ENCODE measurements at places on chromosomes 4 and X.

DNA sequence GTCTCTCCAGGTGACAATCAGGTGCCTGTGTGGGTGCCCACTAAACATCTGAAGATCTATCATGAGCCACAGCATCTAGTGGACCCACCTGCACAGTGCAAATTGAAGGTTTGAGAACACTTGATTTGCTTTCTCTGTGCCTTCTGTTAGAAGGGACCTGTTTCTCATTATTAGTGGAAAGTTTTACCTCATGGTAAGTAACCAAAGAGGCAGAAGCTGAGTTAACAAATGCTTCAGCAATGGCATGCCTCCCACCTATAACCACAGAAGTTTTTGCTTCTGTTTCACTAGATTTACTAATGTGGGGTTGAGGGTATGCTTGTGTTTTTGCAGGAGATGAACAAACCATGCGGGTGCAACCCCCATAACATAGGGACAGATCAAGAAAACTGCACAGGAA lies 297.4 kb upstream of the DKK2 start:
- no peak for DNase-seq

DNA sequence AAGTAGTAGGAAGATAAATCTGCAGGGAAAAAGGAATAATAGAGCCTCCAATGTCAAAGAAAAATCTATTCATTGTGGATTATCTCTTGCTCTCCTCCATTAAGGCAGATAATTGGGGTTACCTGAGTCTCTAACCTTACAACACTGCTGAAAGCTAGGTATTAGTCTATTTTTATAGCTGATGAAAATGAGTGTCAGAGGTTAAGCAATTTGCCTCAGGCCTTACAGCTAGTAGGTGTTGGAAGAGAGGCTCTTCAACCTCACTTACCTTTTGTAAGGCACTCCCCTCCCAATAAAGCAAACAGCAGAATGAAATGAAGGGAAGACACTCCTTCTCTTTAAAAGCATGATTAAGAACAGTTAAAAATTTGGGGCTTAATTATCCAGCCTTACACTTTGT lies 45.4 kb upstream of the GAB1 start:
- DNase-seq, result no peak

DNA sequence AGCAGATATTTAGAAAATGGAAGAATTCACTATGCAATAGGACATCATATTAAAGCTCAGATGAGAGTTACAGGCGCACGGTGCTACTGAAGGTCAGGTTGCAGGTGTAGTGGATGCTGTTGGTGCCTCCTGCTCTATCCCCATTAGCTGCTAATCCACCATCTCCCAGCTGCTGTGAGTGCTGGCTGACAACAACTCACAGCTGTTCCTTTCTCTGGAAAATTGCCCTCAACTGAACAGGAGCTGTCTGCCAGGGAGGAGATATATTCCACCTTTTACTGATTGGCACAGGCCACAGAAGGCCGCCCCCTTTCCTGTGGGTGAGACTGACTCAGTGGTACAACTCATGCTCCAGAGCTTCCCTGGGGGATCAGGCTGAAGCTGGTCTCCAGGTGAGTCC lies 48.7 kb downstream of the UCHL1 start:
- no peak for DNase-seq

DNA sequence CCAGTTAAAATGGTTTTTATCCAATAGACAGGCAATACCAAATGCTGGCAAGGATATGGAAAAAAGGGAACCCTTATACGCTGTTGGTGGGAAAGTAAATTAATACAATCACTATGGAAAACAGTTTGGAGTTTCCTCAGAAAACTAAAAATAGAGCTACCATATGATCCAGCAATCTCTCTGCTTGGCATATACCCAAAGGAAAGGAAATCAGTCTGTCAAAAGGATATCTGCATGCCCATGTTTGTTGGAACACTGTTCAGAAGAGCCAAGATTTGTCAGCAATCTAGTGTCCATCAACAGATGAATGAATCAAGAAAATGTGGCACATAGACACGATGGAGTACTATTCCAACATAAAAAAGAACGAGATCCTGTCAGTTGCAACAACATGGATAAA lies 91.0 kb upstream of the SH3RF1 start:
- DNase-seq, result no peak

DNA sequence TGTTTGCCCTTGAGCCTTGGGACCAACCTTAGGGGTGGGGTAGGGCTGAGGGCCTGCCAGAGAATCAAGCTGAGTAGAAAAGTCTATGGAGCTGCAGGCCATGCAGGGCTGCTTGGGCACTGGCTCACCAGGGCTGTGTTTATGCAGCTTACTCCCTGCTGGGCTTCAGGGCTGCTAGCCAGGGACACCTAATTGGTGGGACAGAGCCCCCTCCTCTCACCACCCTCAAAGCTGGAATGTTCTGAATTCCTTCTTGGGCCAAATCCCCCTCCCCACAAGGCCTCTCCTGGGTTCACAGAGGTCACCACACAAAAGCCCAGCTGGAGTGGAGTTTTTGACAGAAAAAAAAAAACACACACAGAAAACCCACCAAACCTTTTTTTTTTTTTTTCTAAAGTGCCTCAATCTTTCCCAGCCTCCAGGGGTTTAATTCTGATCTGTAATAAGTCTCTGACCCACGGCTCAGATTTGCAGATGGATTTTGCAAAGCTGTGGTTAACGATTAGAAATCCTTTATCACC lies at the start of gene CLDN2:
Gene CLDN2, plus strand, starts transcription at position 471 of the 521 bp plus-strand sequence. CDS start 7,827 bp downstream, outside the sequence.
- no peak for DNase-seq

- DNase-seq, result no peak
These were observed 25.1 kb downstream of the XIAP start for GRCh38 chrX:123884809-123885408.

GRCh38 chr4:156378033-156378665 lies 424.5 kb upstream of the CTSO start:
- DNase-seq, result no peak

DNA sequence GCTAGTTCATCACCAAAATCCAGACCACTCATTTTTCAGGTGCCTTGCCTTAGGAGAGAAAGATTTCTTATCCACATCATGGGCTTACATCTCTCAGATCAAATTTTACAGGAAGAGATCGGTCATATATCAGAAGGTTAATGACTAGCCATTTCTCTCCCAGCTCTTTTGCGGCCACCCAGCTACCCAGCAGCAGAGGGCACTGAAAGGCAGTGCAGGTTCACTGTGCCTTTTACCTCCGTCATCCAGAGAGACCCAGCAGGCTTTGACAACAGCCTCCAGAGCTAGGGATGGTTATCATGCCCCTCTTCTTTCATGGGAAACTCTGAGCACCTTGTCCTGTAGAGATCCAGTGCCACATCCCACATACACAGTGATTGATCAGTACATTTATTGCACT lies 384.8 kb downstream of the AFF2 start:
- no peak for DNase-seq

DNA sequence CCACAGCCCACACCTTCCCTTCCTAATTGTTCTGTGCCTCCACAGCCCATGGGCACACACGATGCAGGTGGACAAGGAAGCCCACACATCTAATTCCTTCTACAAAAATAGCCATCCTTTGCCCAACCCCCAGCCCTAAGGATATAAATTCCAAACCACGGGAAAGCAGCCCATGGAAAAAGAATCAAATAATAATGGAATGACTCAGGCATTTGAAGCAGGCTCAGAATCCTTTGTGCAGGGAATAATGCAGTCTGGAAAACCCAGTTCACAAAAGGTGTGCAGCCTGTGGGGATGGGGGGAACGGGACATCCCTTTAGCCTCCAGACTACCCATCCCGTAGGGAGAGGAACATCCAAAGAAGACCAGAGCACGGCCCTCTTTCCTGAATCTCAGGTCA lies 342.3 kb upstream of the GALNT7 start:
- no peak for DNase-seq

DNA sequence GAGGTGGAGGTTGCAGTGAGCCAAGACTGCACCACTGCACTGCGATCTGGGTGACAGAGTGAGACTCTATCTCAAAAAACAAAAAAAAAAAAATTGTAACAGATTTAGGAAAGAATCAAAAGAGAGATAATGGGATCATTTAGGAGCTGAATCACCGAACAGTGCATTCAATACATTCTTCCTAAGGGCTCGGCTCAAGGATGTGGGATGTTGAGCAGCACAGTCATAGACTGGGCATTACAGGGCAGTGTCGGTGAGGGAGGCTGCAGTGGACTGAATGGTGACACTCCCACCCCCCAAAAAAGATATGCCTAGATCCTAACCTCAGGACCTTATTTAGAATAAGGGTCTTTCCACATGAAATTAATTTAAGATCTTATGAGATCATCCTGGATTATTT lies 70.0 kb downstream of the EVC2 start:
- no peak for DNase-seq

DNA sequence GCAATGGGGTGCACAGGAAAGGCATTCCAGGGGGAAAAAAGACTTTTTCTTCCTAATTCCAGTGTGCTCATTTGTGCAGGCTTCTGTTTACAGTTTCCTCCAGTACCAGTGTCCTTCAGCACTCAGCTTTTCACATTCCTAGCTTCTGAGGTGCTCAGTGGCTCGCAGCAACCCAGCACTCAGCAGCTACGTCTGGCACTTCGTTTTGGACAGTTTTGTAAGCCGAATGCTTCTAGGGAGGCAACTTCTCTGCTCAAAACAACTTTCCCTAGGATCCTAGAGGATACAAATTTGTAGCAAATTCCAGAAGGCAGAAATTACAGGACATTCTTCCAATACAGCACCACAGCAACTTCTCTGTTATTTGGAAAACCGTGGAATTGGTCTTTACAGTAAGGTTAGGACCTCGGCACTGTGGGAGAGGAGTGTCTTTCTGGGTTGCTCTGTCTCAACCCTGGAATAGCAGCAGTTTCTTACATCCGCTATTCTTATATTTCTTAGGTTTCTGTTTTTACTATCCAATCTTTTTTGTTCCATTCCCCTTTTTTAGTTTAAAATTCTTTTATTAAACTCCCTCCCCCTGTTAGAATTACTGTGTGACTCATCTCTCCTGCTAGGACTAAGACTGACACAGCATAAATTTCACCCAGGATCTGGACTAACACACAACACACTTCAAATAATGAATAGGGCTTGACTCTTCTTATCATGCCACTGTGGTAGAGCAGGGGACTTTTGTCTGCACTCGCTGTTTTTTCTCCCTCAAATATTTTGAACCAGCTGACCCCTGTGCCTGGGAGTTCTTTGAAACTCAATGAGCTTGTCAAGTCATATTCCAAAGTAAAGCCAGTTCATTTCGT lies 1314.7 kb downstream of the FSTL5 start:
- no peak for DNase-seq

DNA sequence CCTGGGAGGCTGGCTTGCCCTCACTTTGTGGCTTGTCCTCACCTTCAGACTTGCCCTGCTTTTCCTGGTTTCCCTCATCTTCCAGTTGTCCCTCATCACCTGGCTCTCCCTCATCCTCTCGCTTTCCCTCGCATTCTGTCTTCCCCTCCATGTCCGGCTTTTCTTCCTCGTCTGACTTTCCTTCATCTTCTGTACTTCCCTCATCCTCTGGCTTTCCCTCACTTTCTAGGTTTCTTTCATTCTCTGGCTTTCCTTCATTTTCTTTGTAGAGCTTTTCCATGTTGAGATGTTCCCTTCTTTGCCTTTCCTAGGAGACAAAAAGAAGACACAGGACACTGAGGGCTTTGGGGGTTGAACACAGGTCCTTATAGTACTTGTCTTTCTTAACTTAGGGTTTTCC lies 2.3 kb downstream of the TCEAL5 start:
- no peak for DNase-seq

GRCh38 chr4:95250544-95251137 lies 298.1 kb downstream of the UNC5C start:
- no peak for DNase-seq

DNA sequence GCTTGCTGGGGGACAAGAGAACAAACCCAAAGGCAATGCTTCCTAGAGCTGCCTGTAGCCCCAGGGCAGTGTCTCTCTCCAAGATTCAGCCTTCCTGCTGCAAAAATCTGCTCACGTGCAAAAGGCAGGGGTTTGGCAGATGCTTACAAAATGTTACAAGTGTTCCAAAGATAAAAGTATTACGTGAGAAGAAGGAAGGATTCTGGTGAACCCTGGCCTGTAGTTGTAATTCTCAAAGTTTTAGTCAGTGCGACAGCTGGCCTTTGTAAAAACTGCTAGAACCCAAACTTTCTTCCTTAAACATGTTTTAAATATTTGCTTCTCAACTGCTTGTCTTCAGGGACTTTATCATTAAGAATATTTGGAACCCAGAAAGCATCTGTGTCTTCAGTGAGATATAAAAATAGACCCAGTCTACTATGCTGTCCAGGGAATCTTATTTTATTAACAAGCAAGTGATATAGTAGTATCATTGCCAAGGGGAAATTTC lies 232.3 kb downstream of the FRMPD4 start:
- no peak for DNase-seq

DNA sequence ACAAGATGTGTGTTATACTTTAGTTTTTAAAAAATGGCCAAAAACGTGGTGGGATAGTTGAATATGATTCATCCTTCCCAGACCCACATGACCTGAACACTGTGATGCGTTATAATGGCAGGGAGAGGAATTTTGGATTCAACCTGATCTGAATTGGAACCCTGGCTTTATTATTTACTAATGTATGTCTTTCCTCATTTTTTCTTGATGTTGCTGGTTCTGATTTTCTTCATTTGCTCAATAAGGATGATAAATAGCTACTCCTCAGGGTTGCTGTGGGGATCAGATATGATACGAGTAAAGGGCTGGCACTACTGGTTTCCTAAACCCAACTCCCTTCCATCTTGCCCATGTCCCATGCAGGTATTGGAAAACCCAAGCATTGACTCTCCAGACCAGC lies 24.2 kb upstream of the ACSL1 start:
- DNase-seq, result no peak

DNA sequence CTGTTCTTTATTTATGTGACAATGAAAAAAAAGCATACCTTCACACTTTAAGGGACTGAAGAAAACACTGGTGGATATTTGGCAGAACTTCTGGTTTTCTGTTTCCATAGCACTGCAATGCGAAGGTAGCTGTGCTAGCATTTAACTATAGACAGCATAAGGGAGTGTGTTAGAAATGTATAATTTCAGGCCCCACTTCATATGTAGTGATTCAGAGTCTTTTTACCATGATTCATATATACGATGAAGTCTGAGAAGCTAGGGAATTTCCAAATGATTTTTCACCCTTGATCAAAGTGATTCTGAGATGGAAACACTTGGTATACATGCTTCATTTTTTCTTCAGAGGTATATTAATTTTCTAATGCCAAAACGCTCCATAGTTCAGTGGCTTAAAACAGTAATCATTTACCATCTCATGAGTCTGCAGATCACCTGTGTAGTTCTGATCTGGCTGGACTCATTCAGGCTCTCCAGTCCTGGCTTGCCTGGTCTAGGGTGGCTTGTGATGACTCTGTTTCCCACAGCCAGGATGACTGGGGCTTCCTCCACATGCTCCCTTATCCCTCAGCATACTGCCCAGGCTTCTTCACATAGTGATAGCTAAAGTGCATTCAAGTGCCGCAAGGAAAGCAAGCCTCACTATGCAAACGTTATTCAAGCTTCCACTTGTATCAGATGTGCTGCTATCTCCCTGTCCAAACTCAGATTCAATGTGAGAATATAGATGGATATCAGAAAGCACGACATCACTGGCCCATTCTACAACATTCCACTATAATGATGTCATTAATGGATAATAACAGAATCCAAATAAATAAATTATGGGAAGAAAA lies 790.1 kb downstream of the TECRL start:
- no peak for DNase-seq
